GM23338 (cell line): ENCODE measurements at places on chromosomes 6 and 20. TPM values are rescaled to one million over a fixed set of nuclear protein-coding genes. Genes with fewer than 3 reads are reported as not detected.
A peak's percentile ranks its signal among the peaks of the same experiment; 100 is the strongest.

- no peak for DNase-seq
Measured at GRCh38 chr6:39979461-39980328, 45.4 kb upstream of the MOCS1 start.

GRCh38 chr6:132763269-132763668 lies 5.6 kb upstream of the VNN2 start:
- DNase-seq = peak; percentile 5

DNA sequence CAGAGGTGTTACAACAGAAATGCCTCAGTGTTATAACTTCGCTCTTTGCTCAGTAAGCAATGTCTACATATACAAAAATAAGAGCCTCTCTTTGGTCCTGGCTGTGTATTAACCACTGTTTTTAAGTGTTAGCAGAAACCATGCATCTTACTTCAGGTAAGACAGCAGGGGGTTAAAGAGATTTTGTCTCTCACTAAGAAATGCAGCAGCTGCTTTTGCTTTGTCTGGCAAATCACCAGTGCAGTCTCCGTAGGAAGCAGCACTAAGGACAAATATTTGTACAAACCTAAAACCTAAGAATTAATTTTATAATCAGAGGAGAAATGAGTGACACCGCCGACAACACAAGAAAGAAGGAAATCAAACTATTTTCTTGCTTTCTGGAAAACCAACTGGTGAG lies 758 bp downstream of the SMIM28 start:
- DNase-seq = peak; percentile 57

The SPATS1 gene
- total RNA-seq = not detected in 2 replicates

GRCh38 chr6:163753430-163753829 lies 338.9 kb downstream of the QKI start:
- DNase-seq = no peak

DNA sequence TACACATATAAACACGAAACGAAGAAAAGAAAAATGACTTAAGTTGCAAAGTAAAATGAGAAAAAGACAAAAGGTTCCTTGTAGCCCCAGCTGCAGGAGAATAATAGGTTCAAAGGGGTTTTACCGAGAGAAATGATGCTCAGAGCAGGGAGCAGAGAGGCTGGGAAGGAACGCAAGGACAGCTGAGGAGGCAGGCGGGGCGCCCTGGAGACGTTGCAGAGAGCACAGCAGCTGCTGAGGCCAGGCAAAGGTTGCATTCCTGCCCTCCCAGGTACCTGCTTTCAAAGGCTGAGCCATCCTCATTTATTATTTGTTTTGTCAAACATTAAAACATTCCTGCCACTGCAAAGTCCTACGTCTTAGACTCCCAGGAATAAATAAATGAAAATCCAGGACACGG lies 16.2 kb upstream of the VAPB start:
- DNase-seq = peak; percentile 89

GRCh38 chr6:144066741-144067484 lies 28.5 kb downstream of the SF3B5 start:
- no peak for DNase-seq

GRCh38 chr20:59412181-59412580 lies 111.8 kb downstream of the EDN3 start:
- no peak for DNase-seq

GRCh38 chr20:62625516-62625915 lies 16.8 kb upstream of the SLCO4A1 start:
- DNase-seq = no peak

DNA sequence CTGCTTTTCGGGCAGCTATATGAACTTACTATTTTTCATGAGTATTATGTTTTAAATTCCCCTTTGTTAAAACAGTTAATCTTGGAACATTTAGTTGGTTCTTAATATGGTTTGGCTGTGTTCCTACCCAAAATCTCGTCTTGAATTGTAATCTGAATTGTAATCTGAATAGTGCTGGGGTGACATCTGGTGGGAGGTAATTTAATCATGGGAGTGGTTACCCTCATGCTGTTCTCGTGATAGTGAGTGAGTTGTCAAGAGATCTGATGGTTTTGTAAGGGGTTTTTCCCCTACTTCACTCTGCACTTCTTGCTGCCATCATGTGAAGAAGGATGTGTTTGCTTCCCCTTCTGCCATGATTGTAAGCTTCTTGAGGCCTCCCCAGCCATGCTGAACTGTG lies 305.4 kb upstream of the MAP3K7 start:
- peak; percentile 11 for DNase-seq

The PRR18 gene
- total RNA-seq = 0.08 and 0.24 TPM in 2 replicates

DNA sequence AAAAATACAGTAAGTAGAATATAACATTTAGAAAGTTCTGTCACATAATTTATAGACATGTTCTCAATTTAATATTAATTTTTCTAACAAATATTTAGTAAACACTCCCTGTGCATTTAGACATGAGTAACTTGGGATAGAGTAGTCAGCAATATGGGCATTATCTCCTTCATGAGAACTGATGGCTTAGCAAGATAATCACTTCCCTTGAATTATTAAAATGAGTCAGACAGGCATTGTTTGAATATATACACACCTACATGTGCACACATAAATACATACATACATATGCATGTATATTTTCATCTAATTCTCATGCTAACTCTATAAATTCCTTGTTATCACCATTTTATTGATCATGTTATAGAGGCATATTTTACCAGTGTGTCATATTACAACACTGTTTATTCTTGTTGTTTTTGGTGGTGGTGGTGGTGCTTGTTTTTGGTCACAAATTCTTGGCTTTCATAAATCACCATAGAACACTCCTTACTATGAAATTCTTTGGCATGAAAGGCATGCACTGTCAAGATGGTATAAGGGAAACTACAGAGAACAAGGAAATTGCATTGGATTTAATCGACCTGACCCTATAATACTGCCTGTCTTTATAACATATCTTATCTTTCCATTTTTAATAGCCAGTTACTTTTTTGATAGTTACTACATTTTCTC lies 434.5 kb upstream of the MANEA start:
- DNase-seq = no peak

DNA sequence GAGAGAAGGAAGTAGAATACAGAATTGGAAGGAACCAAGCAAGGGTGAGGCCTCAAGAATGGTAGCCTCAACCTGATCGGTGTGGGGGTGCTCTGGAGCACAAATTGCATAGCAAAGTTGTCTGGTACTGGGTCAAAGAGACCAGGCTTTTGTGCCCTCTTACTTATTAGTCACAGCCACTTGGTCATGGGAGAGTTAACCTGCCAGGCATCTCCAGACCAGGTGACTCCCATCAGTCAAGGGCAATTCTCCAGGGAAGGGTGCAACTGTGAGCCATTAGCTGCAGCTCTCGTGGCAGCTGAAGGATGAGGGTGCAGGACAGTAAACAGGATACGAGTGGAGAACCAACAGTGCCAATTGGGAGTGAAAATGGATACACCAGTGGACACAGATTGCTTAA lies 47.7 kb upstream of the PLCB4 start:
- DNase-seq = no peak

GRCh38 chr20:21266191-21266536 lies 37.0 kb upstream of the XRN2 start:
- DNase-seq = no peak

The LAMP5 gene
- 0.21 and 0.62 TPM in 2 replicates for total RNA-seq
